Motor neuron (in vitro differentiated cells): ENCODE measurements at places on chromosomes 5 and 9. TPM values are rescaled to one million over a fixed set of nuclear protein-coding genes. Genes with fewer than 3 reads are reported as not detected.

The CDKN2B-AS1 gene
- 5.4 and 6.2 TPM in 2 replicates for total RNA-seq

The UGT3A2 gene
- 0.38 and 0.44 TPM in 2 replicates for total RNA-seq

The MYORG gene
- total RNA-seq: 2.3 and 2.7 TPM in 2 replicates

The MGAT1 gene
- 48.6 and 59.6 TPM in 2 replicates for total RNA-seq

The IRX1 gene
- 3.9 and 4.6 TPM in 2 replicates for total RNA-seq

The SH3GL2 gene
- 24.5 and 27.4 TPM in 2 replicates for total RNA-seq

The ZFYVE16 gene
- total RNA-seq: 20.6 and 24.2 TPM in 2 replicates

The COL27A1 gene
- 40.3 TPM in 2 replicates for total RNA-seq

The C6 gene
- total RNA-seq: not detected in 2 replicates

The SCGB3A2 gene
- not detected in 2 replicates for total RNA-seq

The SPINK1 gene
- total RNA-seq: not detected in 2 replicates

The GPR151 gene
- 4.9 and 5.7 TPM in 2 replicates for total RNA-seq

GRCh38 chr9:134134949-134135342, 936 bp upstream of the WDR5 start:
- no peak for ATAC-seq

GRCh38 chr5:53109056-53109442, 508 bp downstream of the MOCS2 start:
- no peak for ATAC-seq

DNA sequence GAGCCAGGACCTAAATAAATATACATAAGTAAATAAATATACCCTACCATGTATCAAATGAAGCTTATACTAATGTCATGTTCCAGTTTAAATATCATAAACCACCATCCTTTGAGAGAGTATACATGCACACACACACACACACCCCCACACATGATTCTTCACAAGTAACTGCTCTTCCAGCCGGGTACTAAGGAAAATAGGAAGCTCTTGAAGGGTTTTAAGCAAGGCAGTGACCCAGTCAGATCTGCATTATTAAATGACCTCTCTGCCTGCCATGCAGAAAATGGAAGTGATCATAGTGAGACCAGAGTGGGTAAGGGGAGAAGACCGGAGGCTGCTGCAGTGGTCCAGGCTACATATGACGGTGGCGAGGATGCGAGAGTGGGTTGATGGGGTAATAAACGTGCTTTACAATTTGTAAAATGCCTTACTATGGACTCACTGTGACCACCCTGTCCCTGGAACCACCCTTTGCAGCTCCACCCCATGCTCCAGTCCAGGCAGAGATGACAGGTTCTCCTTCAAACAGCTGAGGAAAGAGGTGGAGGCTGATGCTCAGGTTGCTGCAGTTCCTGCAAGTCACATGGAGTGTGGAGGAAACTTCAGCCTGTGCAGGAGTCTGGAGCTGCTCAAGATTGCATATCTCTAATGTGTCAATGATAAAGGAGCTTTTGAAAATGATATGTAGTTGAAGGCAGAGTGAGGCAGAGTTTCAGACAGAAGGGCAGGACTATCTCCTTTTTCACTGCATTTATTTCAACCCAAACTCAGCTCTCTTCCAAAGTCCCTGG, 38.8 kb upstream of the NDFIP1 start:
- peak; percentile 60 for ATAC-seq

- no peak for ATAC-seq
Measured at GRCh38 chr5:66744040-66744439, 147.8 kb downstream of the MAST4 start.

DNA sequence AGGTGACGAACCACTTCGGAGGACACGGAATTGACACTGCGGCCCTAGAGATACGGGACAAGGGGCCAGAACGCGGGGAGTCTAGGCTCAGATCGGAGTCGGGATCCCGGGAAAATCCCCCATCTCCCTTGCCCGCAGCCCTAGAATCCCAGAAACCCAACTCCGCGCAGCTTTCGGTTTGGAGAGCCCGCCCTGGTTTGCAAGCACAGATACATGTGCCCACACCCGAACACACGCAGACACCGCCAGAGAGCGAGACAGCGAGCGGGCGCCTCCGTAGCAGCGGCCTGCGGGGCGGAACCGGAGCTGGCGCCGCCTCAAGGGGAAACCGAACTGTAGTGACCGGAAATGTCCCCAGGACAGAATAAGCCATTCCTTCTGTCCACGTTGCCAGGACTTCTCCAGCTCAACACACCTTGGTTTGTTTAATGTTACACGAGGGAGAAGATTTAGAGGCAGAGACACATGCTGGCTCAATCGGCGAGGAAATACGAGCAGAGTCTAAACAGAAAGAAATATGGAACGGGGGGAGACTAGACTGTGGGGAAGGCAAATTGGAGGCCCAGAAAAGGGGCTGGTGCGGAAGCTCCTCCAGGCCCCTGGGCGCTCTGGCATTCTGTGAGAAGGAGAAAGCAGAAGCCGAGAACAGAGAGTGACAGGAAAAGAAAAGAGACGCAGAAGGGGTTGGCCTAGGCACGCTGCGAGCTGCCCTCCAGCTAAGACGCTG, 2.9 kb upstream of the PAX5 start:
- peak; percentile 77 for ATAC-seq

- peak; percentile 21 for ATAC-seq
Measured at GRCh38 chr5:138354926-138355378, 2.5 kb downstream of the KDM3B start.

GRCh38 chr9:34276772-34277171, 52.3 kb downstream of the KIF24 start:
- no peak for ATAC-seq

GRCh38 chr5:132825834-132826391, 4.5 kb downstream of the SHROOM1 start:
- no peak for ATAC-seq

DNA sequence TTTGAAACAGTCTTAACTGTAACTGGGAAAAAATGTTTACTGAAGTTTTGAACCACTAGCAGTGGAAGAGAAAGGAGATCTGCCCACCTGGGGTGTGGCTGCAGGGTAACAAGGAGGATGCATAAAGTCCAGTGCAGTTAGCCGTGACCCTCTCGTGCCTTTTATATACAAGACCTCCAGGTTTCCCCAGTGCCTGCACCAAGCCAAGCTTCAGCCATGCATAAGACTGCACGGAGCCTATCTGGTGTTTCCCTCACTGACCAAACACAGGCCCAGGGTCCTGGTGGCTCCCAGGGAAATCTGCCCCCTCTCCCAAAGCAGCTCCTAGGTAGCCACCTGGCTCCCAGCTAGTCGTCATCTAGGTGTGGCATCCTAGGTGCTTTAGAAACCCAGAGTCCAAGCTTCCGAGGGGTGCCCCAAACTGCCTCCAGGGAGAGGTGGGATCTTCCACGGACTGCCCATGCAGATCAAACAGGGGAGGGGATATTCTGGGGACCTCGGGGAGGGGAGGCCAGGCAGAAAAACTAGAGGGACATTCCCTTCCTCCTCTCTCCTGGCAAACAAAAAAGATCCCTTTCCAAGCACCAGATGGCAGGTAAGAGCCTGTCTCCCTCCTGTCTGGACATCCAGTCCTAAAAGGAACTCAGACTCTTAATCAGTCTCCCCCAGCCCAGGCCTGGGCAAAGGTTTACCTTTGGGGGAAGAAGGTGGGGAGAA, 2.7 kb downstream of the SHB start:
- no peak for ATAC-seq

DNA sequence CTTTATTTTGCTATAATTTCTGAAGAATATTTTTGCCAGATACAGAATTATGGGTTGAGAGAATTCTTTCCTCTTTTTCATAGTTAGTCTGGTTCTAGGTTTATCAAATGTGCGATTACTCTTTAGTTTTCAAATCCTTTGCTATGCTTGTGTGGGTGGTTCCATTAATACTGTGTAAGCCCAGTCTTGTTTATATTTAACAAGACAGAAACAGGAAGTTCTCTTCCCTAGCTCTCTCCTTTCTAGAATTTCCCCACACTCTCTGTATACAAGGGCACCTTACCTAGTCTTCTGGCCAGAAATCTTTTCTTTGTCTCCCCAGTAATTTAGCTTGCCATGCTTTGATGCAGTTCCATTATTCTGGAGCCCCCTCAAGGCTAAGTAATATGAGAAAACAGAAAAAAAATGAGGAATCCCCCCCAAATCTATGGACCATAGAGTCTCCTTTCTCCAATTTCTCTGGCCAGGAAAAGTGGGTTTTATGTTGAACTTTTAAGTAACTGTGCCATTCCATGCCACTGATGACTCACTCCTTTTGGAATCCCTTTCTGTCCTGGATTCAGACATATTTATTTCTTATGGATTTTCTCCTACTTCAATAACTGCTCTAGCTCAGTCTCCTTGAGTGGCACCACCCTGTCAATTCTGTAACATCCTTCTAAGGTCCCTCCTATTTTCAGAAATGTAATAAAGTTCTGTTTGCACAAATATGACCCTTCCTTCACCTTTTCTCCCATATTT, 1714.1 kb downstream of the EFNA5 start:
- ATAC-seq: no peak

DNA sequence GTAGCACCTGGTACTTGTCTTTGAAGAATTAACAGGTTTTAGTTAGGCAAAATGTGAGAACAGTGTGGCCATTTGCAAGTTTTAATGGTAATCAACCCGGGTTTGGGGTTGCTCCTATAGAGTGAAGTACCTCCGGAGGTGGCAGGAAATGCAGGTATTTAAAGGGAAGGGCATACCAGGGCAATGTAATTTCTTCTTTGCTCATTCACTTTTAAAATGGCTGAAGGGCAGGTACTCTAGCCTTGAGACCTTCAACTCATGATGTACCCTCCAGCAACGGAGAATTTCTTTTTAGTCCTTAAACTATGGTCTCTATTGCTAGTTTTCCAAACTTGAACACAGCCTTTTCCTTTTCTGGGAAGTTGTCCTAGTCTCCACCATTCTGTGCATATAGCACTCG, 1.3 kb upstream of the HSPA4 start:
- no peak for ATAC-seq

DNA sequence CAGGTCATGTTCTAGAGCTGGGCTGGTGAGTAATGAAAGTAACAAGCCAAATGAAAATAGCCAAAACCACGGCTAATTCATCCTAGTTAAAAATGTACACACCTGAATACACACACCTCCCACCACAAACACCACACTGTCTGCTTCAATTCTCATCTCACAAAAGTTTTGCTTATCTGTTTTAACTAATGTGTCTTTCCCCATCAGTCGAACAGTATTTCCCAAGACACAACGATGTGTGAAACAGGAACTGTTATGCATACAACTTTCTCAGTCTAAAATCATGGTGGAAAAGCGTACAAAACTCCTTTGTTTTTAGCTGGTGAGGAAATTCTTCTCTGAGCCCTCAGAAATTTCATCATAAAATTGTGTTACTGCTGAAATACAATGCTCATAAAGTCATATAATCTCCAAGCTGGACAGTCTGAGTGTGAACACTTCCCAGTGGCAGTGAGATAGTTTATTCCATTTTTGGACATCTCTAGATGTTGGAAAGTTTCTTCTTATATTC, 242.4 kb downstream of the EFNA5 start:
- ATAC-seq: no peak
